Gastroesophageal sphincter (tissue), 4 donors: ENCODE measurements at places on chromosomes 4 and X.

- no peak for ATAC-seq
These were observed 212.9 kb downstream of the FAT4 start for GRCh38 chr4:125527681-125528080.

DNA sequence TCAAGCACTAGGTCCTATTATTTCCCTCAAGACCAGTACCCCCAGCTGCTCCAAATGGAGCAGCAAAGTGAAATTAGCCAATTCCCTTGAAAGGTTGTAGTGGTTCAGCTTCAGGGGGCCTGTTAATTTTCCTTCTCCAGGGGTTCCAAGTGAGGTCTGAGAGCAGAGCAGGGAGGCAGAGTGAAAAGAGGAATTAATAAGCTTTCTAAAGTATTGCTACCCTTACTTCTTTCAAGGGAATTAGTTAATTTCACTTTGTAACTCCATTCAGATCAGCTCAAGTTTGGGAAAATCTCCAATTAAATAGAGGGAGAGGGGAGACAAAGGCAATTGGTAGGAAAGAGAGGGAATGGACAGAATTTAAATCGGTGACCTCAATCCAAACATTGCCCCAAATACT, 78.7 kb upstream of the SLC7A11 start:
- no peak for ATAC-seq

DNA sequence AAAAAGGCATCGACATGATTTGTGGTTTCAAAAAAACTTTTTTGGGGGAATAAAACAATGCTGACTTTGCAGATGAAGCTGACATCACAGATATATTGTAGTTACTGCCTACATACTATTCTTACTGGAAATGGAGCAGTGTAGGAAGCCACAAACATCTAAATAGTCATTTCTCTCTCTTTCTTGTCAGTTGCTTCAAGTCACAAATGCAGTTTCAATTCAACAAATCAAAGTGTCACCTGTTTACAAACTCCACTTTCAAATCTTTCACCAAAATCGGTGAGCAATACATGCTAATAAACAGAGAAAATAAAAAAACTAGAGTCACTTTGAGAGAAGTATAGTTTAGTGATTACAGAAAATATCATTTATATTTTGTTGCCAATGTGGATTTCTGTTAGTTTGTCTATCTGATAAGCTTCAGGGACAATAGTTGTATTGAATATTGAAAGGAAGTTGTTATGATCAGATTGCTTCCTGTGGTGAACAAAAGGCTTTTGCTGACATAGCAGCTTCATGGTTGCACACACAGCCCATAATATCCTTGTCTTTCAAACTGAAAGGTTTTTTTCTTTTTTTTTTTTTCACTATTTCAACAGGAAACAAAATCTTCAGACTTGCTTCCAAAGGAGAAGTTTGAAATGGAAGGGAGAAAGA, 49.7 kb upstream of the PTPN13 start:
- ATAC-seq, result no peak

- no peak for ATAC-seq
These were observed 437 bp upstream of the CPE start for GRCh38 chr4:165378398-165378744.
